ENCODE measurements at places on chromosomes 7 and 10.

GRCh38 chr10:100998991-100999741 is 442 bp upstream of the LZTS2 start:
- DNase-seq = peak; percentile 53

DNA sequence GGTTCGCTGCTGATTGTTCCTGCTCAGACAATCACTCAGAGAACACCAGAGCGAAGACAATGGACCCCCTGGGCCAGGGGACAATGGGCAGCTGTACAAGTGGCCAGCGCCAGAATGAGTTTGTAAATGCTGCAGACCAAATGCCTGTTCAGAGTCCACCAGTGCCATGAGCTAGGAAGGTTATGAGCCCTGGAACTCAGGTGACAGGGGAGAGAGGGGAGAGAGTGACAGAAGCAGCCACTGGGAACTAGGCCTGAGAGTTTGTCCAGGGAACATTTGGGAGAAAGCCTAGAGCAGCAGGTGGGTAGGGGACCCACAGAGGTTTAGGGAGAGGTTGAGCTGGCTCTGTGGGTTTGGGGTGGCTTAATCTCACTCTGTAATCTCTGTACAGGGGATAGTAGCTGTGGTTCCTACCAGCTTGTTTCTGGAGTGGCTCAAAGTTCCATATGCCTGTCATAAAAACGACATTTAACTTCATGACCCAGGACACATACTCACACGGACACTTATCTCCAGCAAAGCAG is 60.4 kb downstream of the C10orf105 start:
- DNase-seq = no peak

DNA sequence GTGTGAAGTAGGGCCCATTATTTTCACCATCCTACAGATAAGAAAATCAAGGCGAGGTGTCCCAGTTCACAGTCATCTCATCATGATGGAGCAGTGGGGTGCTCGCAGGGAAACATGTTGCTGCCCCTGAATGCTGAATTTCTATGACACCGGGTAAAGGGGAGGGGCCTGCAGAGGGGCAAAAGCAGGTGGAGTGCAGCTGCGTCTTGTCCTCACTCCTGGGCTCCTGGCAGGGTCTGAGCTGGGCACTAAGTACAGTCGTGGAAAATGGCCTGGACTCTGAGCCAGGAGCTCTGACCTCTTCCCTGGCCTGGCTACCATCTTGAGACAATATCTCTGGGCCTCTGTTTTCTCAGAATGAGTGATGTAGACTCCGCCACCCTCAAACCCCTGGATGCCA is 253.1 kb upstream of the PITRM1 start:
- no peak for DNase-seq

DNA sequence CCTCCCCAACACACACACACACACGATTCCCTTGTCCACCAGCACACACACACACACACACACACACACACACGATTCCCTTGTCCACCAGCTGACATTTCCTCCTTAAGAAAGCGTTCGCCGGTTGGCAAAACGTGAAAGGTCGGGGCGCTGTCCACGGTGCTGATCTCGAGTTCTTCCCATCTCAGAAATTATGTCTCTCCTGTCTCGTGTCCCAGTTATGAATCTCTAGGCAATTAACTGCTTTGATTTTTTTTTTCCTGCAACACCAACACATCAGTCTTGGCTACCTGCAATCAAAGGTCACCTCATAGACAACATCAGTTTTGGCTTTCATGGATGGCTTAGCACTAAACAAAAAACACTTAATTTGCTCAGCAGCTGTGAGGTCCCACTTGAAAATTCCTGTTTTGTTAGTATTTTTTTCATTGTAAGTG is 1.9 kb downstream of the INA start:
- DNase-seq = peak; percentile 3

DNA sequence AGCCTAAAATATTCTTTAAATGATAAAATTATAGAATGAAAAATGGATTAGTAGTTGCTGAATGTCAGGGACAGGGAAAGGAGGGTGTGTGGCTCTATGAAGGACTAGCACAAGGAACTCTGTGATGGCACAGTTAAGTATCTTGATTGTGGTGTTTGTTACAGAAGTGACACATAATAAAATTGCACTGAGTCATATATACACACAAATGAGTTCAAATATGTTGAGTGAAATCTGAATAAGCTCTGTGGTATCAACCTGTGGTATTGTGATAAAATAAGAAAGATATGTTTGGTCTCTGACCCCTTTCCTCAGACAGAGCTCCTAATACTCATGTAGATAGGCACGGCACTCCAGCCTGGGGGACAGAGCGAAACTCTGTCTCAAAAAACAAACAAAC is 181.5 kb upstream of the TRIM24 start:
- DNase-seq = no peak

GRCh38 chr10:62031507-62031906 is 130.0 kb downstream of the ARID5B start:
- no peak for DNase-seq

GRCh38 chr7:77759294-77759889 is 38.8 kb downstream of the TMEM60 start:
- peak; percentile 42 for DNase-seq

DNA sequence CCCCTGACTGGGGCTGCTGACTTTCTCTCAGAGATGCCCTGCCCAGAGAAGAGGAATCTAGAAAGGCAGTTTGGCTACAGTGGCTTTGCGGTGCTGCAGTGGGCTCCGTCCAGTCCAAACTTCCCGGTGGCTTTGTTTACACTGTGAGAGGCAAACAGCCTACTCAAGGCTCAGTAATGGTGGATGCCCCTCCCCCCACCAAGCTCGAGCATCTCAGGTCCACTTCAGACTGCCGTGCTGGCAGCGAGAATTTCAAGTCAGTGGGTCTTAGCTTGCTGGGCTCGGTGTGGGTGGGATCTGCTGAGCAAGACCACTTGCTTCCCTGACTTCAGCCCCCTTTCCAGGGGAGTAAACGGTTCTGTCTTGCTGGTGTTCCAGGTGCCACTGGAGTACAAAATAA is 734.5 kb upstream of the LRRN3 start:
- DNase-seq = no peak

DNA sequence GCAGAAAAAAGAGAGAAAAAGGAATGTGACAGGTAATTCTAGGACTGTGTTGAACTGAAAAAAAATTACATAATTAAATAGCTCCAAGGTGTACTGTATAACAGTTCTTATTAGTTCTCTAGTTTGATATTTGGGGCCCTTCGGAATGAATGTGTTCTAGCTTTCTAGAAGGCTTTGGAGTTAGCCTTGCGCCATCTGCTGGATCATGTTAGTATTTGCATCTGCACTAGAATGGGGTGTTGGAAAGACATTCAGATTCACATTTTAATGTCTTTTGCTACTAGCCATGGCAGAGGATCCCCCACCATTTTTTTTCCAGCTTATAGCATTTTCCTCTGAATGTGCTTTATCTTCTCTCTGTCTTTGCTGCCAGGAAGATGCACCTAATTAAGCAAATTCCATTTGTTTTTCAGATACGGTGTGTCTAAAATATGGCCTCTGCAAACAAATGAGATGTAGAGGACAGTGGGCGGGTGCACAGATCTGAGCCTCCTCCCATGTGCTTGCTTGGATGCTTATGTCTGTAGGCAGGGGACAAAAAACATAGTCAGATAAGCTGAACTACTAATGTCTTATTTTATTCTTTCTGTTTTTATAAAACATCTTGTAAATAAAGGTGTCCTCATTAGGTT is 238.5 kb downstream of the PHF14 start:
- DNase-seq = peak; percentile 43

Data from KG1 (cell line).